ENCODE measurements at places on chromosomes 5 and 9.
A peak's percentile ranks its signal among the peaks of the same experiment; 100 is the strongest.

DNA sequence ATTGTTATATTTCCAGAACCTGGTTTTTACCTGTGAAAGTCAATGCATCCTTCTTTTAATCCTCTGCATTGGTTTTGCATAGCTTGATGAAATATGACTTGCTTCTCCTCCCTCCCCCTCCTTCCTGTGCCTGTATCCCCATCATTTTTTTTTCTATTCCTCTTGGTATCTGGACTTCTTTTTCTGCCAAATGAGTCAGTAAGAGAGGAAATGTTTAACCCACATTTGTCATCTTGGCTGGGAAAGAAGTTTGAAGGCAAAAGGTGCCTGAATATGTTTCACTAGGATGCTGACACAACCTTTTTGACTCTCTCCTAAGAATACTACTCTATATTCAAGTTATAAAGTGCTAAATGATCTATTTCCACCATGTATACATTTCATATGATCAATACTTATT, 35.5 kb upstream of the CDKN2B start:
- DNase-seq, result no peak

- no peak for DNase-seq
These were observed 125.0 kb downstream of the MSX2 start for GRCh38 chr5:174849426-174849825.

DNA sequence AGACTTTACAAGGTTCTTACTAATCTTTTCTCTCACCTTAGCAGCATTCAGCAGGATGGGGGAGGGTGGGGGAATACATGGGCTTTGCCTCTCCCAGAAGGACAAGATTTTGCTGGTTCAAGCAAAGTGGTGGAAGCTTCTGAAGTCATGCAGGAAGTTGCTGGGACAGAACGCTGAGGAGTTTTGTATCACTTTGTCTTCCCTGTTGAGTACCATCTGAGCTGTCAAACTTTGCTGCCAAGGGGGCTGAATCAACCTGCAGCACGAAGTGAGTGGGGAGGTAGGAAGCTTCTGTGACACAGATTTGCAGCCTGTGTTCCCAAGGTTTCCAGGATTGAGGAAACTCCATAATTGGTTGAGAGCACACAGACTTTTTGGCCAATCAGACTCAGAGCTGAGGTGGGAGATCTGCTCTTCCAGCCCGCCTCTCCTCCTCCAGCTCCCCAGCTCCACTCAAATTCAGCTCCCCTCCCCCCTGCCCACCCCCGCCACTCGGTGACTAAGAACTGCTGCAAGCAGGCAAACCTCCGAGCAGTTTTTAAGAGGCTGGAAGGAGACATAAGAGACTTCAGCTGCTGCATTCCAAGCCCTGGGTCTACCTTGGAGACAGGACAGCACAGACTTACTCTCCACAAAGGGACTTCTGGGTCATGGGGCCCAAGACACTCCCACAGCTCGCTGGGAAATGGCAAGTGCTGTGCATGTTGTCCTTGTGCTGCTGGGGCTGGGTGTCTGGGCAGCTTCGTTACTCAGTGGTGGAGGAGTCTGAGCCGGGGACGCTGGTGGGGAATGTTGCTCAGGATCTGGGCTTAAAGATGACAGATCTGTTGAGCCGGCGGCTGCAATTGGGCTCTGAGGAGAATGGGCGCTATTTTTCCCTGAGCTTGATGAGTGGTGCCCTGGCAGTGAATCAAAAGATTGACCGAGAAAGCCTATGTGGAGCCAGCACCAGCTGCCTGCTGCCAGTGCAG, at the start of gene PCDHGC5:
TSS of gene PCDHGC5 (plus strand) at position 491 of the 971 bp plus-strand sequence. CDS start at position 651, 160 bp downstream.
- no peak for DNase-seq

DNA sequence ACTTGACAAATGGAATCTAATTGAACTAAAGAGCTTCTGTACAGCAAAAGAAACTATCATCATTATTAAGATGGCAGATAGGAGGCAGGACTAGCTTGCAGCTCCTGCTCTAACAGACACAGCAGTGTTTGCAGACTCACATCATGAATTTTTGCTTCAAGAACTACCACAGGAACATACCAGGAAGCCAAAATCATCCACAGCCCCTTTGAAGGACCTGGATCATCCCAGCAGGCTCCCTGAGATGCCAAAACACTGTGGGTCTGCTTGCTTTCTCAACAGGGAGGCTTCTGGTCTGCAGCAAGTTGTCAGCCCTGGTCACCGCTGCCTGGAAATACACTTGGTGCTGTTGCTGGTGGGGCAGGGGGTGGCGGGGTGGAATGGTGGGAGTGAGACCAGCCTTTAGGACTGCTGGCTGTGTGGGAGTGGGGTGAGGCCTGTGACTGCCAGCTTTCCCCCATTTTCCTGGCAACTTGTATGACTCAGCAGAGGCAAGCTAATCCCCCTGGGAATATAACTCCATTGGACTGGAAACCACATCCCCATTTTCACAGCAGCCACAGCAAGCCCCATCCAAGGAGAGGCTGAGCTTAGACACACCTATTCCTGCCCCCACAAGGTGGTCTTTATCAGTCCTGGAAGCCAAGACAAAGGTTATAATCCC, 533.8 kb upstream of the CYLC2 start:
- DNase-seq, result no peak

DNA sequence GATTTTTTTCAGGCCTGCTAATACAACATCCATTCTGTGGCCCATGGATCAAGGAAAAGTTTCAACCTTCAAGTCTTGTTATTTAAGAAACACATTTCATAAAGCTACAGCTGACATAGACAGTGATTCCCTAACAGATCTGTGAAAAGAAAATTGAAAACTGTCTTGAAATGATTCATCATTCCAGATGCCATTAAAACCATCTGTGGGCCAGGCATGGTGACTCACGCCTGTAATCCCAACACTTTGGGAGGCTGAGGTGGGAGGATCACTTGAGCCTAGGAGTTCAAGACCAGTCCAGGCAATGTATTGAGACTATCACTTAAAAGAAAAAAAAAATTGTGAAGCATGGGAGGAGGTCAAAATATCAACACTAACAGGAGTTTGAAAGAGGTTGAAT, 6.0 kb downstream of the RAPGEF6 start:
- no peak for DNase-seq

GRCh38 chr9:107571148-107571547, 81.6 kb upstream of the KLF4 start:
- no peak for DNase-seq

DNA sequence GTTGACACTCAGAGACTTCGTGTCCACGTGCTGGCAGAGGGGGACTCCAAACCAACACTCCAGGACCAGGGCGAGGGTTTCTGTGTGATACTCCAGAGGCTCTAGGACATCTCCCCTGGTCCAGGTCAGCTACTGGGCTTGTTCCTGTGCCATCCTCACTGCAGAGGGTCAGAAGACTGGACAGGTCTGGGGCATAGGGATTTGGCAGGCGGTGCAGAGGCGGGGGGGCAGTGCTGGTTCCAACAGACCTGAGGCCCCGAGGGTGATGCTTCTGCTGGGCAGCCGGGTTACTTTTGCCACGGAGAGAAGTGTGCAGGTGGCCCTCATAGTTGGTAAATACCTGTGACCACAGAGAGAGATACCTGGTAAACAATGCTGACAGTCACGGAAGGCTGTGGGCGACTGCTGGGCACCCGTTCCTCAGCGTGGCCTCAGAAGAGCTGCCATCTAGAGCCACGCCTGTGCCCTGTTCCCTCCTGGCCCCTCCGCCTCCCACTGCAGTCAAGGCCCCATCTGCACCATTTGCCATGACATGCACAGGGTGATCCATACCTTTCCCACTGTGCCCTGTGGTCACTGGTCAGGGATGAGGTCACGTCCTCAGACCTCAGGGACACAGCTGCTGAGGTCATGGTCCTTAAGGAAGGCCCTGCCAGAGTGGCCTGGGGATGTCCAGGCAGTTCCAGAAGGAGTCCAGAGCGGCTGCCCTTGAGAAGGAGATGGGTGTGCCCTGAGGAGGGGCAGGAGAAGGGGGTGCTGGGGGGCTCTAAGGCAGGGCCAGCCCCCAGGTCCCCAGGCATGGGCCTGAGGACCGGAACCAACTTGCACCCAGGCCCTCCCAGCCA, 30.0 kb downstream of the TRIP13 start:
- no peak for DNase-seq

- DNase-seq, result no peak
These were observed 34.4 kb downstream of the SMC5 start for GRCh38 chr9:70293214-70293613.

DNA sequence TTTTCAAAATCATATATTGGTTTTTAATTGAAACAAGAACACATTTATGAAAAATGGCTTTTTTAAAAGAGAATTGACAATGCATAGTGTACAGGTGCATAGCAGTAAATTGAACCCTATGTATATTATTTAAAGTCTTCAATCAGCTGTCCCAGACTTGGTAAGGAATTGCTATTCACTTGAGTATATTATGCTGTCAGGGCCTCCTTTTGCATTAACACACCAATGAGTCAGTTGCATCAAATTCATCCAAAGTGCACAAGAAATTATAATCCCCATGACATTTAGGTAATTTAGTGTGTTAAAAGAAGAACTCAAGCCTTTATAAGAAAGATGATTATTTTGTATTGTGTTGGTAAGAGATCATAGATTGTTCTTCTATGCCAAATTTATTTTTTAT, 748.8 kb upstream of the RIOK2 start:
- no peak for DNase-seq

- no peak for DNase-seq
These were observed 2.0 kb upstream of the IRF1 start for GRCh38 chr5:132492386-132493125.

GRCh38 chr9:113580041-113580953, 116.8 kb downstream of the RGS3 start:
- DNase-seq, result peak; percentile 43

DNA sequence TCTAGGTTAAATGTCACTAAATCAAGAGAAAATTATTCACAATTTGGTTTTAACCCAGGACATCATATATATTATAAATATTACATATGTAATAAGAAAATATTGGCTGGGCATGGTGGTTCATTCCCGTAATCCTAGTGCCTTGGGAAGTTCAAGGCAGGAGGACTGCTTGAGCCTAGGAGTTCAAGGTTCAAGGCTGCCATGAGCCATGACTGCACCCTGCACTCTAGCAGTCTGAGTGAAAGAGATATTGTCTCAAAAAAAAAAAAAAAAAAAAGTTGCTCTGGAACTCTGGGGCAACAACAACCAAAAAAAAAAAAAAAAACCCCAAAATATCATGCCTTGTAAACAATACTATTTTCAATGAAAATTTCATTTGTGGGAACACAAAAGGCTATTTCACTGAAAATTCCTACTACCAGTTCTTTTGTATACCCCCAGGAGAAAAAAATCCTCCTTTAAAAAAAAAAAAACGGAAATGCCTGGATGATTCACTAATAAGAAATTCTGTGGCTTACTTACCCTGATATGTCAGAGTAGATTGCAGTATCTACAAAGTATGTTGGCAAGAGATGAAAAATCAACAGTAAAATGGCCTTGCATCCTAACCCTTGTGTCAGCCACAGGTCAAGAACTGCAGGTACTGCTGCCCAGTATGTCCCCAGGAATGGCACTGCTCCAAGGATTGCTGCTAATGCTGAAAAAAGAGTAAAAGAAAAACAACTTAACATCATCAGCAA, 22.6 kb upstream of the CTNNAL1 start:
- no peak for DNase-seq

- no peak for DNase-seq
These were observed 117.8 kb downstream of the FGF18 start for GRCh38 chr5:171537070-171537849.

- DNase-seq, result no peak
These were observed 119.5 kb upstream of the MTAP start for GRCh38 chr9:21682981-21683380.

DNA sequence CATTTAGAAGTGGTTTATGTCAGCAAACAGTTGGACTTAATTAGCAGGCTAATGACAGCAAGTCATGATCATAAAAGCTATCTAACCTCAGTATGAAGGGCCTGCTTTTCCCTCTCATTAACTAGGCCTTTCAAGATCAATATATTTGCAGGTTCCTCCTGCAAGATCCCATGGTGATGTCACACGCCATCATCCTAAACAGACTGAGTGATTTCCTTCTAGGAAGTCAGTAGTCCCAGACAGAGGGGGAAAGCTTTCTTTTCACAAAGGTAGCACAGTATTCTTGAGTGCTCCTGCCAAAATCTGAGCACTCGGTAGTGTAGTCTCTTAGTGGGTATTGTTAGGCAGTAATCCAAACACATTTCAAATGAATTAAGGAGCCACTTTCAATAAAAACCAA, 52.5 kb downstream of the UIMC1 start:
- no peak for DNase-seq

GRCh38 chr5:146218168-146218567, 14.8 kb downstream of the RBM27 start:
- no peak for DNase-seq

- DNase-seq, result no peak
These were observed 22.7 kb upstream of the CCDC180 start for GRCh38 chr9:97284798-97285197.

DNA sequence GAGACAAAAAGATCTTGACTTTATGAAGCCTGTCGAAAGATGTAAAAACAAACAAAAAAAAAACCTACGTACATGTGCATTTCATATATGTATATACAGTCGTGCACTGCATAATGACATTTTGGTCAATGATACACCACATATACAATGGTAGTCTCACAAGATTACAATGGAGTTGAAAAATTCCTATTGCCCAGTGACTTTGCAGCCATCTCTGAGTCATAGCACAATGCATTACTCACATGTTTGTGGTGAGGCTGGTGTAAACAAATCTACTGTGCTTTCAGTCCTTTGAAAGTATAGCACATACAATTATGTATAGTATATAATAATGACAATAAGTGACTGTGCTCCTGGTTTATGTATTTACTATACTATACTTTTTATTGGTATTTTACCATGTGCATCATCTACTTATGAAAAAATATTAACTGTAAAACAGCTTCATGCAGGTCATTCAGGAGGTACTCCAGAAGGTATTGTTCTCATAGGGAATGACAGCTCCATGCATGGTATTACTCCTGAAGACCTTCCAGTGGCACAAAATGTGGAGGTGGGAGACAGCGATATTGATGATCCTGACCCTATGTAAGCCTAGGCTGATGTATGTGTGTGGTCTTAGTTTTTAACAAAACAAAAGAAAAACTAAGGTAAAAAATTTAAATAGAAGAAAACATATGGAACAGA, 73.7 kb upstream of the FST start:
- no peak for DNase-seq

DNA sequence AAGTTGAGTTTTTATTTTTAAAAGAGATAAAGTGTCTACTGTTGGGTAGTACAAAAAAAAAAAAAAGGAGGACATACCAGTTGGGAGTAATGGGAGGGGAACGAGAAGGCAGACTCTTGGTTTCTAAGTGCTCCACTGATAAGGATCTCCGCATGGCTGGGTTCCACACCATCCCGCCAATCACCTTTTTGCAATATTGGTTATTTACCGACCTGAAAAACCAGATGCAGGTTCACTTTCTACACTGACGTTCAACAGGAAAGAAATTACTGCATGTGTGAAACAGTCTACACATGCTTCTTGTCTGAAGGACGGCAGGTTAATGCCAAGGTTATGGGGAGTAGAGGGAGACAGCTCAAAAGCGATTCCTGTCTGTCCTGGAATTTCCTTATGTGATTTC, 75.5 kb downstream of the PTPN3 start:
- no peak for DNase-seq
